ENCODE measurements at places on chromosomes 12 and 14. TPM values are rescaled to one million over a fixed set of nuclear protein-coding genes. Genes with fewer than 3 reads are reported as not detected.

GRCh38 chr14:75514673-75515628 is 7.3 kb upstream of the BATF start:
- DNase-seq = peak; percentile 93

GRCh38 chr12:43653289-43653915 is 101.4 kb upstream of the ADAMTS20 start:
- no peak for DNase-seq

DNA sequence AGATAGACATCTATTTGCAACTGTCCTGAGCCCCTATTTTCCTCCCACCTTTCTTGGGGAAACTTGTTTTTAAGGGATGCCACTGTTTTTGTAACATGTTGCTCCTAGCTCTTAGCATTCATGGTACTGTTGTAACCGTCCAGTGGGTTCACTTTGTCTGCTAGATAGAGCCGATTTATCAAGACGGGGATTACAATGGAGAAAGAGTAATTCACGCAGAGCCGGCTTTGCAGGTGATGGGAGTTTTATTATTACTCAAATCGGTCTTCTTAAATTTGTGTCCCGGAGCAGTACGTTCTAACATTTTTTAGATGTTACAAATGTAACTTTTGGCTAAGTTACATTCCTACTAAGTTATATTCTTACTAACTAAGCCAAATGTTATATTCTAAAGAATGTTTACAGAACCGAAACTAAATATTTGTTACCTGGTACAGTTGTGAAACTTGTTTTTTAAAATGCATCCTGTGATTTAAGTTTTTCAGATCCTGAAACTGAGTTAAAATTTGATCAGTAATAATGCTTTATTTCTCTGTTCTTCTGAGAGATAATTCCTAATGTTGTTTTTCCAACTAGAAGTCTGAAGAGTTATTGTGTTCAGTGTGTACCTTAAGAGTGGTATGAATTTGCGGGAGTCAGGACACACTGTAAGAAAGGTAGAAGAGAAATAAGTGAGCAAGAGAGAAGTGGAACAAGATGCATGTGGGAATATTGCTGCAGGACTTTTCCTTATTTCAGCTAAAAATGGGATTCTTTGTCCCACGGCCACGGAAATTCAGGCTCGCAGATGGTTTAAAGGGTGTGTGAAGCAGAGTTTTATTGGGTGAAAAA is 20.6 kb upstream of the CLEC2D start:
- DNase-seq = no peak

- peak; percentile 77 for DNase-seq
Observed at GRCh38 chr12:45725631-45726602, 3.6 kb upstream of the ARID2 start.

- no peak for DNase-seq
Observed at GRCh38 chr12:64782191-64782876, 23.1 kb upstream of the GNS start.

GRCh38 chr12:45415393-45415817 is 199.5 kb downstream of the ANO6 start:
- no peak for DNase-seq

- DNase-seq = no peak
Observed at GRCh38 chr12:110615171-110615570, 1.2 kb downstream of the TCTN1 start.

DNA sequence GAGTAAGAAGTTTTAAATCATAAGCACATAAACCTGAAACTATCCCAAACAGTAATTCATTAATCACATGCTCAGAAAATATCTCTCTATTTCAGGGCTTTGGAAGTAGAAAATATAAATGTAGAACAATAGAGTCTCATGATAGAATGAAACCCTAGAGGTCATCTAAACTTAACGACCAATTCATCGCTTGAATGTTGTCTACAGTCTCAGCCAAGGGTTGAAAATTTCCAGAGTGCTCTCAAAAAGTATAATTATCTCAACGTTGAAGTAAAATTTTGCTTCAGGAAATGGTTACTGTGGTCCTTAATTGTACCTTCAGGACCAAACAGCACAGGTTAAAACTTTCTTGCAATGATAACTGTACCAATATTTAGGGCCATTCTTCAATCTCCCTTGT is 1053.6 kb upstream of the SEL1L start:
- no peak for DNase-seq

DNA sequence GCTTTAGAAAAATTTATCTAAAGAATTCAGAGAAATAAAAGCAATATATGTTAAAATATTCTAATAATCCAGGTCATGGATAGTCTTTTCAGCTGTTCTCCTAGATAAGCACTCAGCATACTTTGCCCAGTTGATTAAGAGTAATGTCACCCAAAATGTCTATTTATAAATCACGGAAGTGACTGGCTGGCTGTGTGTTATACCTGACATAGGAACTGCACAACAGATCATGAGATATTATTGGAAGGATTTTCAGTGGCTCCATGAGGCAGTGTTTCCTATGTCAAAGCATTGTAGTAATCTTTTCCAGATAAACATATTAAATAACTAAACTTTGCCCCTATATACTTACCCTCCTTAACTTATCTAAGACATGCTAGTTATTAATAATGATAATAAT is 128.8 kb downstream of the ITPR2 start:
- no peak for DNase-seq

GRCh38 chr14:85463512-85463911 is 66.4 kb upstream of the FLRT2 start:
- DNase-seq = no peak

- no peak for DNase-seq
Observed at GRCh38 chr12:101648195-101648594, 49.2 kb upstream of the CHPT1 start.

DNA sequence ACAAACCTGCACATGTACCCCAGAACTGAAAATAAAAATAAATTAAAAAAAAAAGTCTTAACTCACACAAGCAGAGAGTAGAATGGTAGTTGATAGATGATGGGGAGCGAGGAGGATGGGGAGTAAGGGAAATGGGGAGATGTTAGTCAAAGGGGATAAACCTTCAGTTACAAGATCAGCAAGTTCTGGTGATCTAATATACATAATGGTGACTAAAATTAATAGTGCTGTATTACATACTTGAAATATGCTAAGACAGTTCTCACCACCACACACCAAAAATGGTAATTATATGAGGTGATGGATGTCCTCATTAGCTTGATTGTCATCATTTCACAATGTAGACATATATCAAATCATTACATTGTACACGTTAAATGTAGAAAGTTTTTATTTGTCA is 3.2 kb upstream of the C12orf42 start:
- DNase-seq = no peak

- no peak for DNase-seq
Observed at GRCh38 chr12:89333564-89334252, 18.6 kb downstream of the DUSP6 start.

GRCh38 chr12:111780166-111780565 is 13.4 kb downstream of the ALDH2 start:
- no peak for DNase-seq

The KRT6B gene
- total RNA-seq = not detected

The PPFIA2 gene
- not detected for total RNA-seq

The TMEM132C gene
- not detected for total RNA-seq

The MYBPC1 gene
- 0.92 TPM for total RNA-seq

The PLCZ1 gene
- total RNA-seq = not detected

The TMEM229B gene
- total RNA-seq = 30.0 TPM

The PKP2 gene
- total RNA-seq = 3.5 TPM

The RDH12 gene
- not detected for total RNA-seq
